ENCODE measurements at places on chromosomes 6 and 20.

DNA sequence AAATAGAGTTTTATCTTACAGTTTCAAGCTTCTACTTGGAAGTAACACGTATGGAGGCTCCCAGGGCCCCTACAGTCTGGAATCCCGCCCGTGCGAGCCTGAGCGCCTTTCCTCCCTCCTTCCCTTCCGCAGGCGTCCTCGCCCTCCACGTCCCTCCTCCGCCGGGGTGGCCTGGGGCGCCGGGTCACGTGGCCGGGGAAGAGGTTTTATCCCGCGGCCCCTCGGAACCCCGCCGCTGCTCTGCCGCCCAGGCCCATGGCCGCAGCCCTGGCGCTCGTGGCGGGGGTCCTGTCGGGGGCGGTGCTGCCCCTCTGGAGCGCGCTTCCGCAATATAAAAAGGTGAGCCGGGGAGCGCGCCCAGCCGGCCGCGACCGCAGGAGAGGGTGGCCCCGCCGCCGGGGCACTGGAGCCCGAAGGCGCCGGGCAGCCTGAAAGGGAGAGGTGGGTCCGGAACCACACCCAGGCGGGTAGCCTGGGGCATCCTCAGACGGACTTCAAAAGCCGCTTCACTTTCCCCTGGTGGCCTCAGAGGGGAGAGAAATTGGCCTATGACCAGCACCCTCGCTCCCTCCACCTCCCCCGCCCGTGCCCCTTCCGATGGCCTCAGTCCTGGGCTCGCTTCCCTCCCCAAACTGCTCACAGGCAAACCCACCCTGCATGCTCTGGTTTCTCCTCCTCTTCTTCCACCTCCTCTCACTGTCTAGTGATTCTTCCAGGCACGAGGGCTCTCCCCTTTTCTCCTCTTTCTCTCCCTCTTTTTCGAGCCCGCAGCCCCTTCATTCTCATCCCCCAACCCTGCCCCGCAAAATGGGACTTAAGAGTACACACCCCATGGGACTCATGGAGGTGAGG lies at the start of gene CLPSL2:
Gene CLPSL2, plus strand, starts transcription at position 235 of the 852 bp plus-strand sequence. Its CDS starts 21 bp downstream, at position 256.
- no peak for DNase-seq

GRCh38 chr6:42978487-42978838 lies 518 bp downstream of the PEX6 start:
- no peak for DNase-seq

DNA sequence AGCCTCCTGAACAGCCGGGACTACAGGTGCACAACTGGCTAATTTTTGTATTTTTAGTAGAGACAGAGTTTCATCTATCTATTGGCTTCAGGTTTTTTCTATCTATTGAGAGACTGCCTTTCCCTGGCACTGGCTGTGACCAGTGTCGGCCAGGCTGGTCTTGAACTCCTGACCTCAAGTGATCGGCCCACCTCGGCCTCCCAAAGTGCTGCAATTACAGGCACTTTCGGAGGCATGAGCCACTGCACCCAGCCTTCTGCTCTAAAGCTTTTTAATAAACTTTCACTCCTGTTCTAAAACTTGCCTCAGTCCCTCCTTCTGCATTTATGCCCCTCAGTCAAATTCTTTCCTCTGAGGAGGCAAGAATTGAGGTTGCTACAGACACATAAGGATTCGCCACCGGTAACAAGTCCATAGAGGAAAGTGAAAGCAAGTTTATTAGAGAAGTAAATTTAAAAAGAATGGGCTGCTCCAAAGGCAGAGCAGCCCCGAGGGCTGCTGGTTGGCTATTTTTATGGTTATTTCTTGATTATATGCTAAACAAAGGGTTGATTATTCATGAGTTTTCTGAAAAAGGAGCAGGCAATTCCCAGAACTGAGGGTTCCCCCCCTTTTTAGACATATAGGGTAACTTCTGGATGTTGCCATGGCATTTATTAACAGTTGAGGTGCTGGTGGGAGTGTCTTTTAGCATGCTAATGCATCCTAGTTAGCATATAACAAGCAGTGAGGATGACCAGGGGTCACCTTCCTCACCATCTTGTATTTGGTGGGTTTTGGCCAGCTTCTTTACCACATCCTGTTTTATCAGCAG lies 44.8 kb upstream of the RNGTT start:
- no peak for DNase-seq

GRCh38 chr6:119444642-119445557 lies 95.3 kb upstream of the MAN1A1 start:
- DNase-seq, result no peak

- DNase-seq, result no peak
Observed at GRCh38 chr20:25033924-25034300, 24.0 kb downstream of the ACSS1 start.

DNA sequence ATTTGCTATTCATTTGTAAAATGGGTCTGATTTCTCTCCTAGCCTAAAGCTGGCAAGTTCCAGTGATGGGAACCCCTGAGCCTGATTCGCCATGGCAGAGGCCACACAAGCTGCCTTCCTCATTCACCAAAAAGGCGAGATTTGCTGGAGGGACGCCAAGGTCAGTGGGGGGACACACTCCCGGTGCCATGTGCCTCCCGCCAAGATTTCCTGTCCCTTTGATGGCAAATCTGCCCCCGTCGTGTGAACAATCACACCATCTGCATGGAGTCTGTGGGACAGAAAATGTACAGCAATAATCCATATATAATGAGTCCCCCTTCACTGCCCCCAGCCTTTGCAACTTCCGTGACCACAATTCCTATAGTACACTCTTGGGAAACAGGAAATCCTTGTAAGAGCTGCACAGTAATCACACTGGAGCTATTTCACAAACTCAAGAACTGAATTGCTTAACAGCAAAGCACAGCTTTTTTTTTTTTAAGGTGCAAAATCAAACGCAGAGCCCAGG lies 15.7 kb upstream of the IGF2R start:
- DNase-seq, result no peak

- no peak for DNase-seq
Observed at GRCh38 chr6:116461932-116462885, 1.0 kb downstream of the CALHM6 start.

- no peak for DNase-seq
Observed at GRCh38 chr6:132286298-132287019, 114.8 kb downstream of the MOXD1 start.

- DNase-seq, result no peak
Observed at GRCh38 chr6:160668589-160668988, 4.5 kb upstream of the LPA start.

- no peak for DNase-seq
Observed at GRCh38 chr6:12750416-12750815, 33.8 kb downstream of the PHACTR1 start.

GRCh38 chr20:39533858-39534257 lies 571.7 kb downstream of the DHX35 start:
- DNase-seq, result no peak

GRCh38 chr6:162680871-162681270 lies 46.7 kb downstream of the PRKN start:
- DNase-seq, result no peak

GRCh38 chr6:169974663-169975062 lies 223.2 kb downstream of the ERMARD start:
- DNase-seq, result no peak

DNA sequence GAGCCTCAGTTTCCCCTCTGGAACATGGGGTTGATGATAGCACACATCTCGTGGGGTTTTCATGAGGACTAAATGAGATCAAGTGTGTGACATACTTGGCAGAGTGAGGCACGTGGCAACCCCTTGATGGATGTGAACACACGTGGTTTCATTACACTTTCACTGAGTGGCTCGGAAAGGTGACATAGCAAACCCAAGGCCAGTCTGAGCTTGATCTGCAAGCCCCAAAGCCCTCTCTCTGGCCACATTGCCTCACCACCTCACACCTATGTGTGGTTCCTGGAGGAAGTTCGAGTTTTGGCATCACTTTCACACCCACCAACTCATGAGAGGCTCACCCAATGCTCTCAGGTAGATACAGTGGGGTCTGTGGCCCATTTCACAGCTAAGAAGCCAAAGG lies 60.0 kb downstream of the CPNE5 start:
- DNase-seq, result no peak

DNA sequence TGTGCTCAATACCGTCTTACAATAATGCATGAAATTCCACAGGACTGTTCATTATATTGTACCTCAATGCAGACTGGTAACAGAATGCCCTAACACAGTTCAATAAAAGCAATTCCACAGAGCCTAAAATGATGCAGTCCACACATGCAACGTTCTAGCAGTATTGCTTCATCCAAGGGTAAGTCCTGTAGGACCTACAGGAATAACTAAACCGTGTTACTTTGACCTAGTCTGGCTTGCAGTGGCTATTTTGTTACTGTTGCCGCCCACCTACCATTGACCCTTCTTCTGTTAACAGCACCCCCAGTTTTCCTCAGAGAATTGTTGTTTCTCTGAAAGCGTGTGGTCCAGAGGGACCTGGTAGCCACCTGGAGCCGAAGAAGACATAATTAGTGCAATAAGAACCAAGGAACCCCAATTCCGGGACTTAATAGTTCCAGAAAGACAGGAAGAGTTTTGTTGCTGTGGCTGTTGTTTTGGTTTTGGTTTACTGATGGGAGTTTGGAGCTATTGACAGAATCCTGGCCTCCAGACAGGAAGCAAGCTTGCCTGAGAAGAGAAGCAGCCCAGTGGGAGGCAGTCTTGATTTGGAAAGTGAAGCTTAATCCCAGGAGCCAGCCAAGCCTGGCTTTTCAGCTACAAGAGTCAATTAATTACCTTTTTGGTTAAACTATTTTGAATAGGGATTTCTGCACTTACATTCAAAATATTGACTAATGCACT lies 91.3 kb downstream of the FRK start:
- no peak for DNase-seq

DNA sequence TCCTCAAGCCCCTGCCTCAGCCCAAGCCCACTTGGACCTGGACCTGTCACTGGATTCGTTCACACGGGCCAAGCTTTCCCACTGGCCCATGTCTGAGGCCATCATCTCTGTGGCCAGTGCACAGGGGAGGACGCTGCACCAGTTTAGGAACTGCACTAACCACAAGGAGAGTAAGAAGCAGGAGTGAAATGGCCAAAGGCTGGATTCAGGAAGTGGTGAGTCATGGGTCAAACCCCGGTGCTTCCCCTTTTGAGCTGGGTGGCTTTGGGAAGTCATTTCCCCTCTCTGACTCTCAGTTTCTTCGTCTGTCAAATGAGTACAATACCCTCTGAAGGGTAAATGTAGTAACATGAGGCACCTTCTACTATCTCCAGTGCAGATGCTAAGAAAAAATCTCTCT lies 87.9 kb downstream of the CD40 start:
- DNase-seq, result no peak

DNA sequence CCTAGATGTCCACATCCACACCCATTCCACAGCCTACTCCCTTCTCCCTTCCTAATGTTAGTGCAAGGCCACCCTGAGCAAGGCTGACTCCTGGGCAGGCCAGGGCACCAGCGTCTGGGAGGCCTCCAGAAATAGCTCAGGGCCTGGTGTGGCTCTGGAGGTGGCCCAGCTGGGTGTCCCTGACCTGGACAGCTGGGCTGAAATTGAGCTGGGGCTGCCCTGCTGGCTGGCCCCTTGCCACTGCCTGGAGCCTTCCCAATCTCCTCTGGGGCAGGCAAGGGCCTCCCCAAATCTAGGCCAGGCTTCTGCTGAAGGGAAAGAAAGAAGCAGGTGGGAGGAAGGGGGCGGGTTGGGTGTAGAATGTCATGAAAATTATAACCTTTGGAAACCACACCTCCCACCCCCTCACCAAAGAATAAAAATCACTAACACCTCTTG lies 2.1 kb downstream of the FAM110A start:
- no peak for DNase-seq

GRCh38 chr6:36781669-36782068 lies 57.6 kb downstream of the CPNE5 start:
- DNase-seq, result no peak

GRCh38 chr20:10632721-10633509 lies 40.9 kb downstream of the JAG1 start:
- no peak for DNase-seq

DNA sequence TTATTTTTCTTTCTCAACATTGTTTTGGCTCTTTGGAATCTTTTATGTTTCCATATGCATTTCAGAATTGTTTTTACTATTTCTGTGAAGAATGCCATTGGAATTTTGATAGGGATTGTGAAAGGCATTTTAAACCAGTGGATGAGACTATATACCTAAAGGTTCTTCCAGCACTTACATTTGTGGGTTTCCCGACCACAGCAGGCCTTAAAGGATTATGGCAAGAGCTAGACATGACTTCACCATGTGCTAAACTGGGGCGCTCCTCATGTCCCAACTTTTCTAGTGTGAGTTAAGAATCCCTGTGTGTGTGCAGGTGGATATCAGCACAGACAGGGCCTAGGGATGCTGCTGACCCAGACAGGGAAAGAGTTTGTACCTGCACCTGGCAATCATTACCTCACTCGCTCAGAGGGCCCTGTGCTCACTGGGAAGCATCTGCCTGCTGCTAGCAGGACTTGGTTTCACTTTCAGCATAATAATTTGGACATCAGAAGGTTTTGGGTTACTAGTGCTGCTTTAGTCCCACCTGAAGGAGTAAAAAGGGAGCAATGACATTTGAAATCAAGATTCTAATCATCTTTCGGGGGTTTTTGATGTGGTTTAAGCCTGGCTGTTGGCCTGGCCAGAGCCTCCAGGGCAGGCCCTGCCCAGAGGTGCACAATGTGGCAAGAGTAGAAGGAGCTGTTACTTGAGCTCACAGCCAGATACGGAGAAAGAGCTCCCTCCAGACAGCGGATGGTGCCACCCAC lies 137.1 kb downstream of the CDC5L start:
- no peak for DNase-seq

DNA sequence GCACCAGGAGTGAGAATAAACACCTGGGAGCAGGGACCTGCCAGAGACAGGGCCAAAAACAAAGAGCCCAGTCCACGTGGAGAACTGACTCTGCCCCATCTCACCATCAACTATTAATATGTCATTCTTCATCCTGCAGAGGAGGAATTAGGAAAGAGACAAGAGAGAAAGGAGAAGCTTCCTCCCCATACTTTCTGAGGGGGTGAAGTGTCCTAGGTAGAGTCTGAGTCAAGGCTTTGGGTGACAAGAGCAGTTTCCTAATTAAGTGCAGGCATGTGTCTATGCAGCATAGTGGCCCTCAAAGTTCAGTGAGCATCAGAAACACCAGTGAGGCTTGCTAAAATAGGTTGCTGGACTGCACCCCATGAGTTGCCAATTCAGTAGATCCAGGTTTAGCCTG lies 40.7 kb upstream of the BMP2 start:
- DNase-seq, result no peak

DNA sequence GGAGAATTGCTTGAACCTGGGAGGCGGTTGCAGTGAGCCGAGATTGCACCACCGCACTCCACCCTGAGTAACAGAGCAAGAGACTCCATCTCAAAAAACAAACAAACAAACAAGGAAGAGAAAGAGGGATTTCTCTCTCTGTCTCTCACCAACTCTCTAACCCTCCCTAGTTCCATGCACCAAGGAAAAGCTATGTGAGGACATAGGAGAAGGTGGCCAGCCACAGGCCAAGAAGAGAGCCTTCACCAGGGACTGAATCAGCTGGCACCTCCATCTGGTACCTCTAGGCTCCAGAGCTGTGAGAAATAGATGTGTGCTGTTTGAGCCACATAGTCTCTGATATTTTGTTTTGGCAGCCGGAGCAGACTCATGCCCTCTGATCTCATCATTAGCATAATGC lies 9.0 kb upstream of the FAM110A start:
- no peak for DNase-seq

DNA sequence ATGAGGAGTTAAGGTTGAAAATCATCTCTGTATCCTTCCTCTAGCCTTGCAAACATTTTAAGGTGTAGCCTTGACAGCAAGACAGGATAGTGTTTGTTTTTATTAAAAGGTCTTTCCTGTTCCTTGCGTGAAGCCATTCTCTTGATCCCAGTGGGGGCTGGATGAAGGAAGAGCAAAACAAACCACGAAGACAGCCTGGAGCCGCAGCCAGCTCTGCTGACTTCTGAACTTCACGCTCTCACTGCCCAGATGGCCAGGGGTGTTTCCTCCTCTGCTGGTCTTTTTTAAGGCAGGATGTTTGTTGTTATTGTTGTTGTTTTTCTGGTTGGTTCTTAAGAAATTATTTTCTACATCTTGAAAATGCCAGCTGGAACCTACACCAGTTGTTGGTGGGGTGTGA lies 156.4 kb downstream of the MTHFD1L start:
- DNase-seq, result no peak
